ENCODE measurements at places on chromosomes 4 and X.
A peak's percentile ranks its signal among the peaks of the same experiment; 100 is the strongest.

DNA sequence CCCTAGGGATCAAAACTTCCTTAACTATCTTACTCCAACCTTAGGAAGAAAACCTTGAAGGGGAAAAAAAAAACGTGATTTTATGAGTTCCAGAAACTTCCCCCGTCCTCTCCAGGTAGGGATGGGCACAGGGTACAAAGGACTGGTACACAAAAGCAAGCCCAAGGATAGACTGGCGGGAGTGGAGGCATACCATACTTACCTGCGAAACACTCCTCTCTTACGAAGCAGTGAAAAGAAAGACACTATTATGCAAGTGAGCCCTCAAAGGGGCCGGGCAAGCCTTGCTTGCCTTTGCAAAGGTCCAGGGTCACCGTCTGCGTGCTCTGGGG, 651 bp downstream of the TSPAN6 start:
- DNase-seq, result no peak

DNA sequence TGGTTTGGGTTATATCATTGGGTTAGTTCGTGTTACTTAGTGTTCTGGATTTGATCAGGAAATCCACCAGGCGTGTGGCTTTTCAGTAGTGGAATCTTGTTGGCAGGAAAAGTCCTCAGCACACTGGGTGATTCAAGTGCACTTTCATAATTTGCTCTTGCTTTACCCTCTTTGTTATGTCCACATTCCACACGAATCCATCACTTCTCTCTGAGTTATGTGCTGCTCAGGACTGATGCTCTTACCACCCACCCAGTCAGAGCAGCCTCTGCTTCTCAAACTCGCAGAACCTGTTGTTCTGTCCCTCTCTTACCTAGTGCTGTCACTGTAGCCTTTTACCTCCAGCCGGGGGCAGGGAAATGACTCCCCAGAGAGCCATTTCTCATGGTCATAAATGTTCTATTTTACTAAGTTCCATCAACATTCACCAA, 37.2 kb upstream of the SCRG1 start:
- no peak for DNase-seq

GRCh38 chrX:79146640-79147390, 2.3 kb downstream of the GPR174 start:
- DNase-seq, result no peak

GRCh38 chrX:2635342-2635741, 55.8 kb upstream of the CD99 start:
- no peak for DNase-seq

DNA sequence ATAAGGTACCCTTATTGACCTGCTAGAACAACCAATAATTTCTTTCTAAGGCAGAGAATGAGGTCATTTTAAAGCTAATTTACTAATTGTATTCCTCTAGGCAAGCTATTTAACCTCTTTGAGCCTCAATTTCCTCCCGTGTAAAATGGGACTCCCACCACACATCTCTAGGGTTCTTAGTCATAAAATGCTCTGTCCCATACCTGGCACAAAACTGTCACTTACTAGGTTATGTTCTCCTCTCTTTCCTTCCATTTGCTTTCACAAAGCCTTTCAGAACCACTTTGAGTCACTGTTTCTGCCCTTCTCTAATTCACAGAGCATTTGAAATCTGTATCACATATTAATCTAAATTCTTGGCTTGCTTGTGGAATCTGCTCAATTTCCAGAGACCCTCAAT, 2.4 kb upstream of the GPR82 start:
- no peak for DNase-seq

GRCh38 chrX:9581771-9582385, 117.0 kb downstream of the TBL1X start:
- DNase-seq, result no peak

- DNase-seq, result no peak
Observed at GRCh38 chrX:71396576-71396975, 30.4 kb downstream of the TAF1 start.

DNA sequence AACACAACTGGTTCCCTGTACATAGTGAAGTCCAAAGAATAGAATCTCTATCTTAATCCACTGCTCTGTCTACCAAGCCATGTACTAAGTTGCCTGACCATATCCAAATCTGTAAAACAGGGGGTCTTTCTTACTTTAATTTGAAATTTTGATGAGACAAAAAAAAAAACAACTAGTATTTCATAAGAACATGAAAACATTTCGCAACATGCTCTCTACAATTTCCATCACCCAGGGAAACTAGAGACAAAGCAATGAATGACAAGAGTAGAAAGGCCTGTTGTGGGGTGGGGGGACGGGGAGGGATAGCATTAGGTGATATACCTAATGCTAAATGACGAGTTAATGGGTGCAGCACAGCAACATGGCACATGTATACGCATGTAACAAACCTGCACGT, 279.9 kb downstream of the PPP3CA start:
- no peak for DNase-seq

DNA sequence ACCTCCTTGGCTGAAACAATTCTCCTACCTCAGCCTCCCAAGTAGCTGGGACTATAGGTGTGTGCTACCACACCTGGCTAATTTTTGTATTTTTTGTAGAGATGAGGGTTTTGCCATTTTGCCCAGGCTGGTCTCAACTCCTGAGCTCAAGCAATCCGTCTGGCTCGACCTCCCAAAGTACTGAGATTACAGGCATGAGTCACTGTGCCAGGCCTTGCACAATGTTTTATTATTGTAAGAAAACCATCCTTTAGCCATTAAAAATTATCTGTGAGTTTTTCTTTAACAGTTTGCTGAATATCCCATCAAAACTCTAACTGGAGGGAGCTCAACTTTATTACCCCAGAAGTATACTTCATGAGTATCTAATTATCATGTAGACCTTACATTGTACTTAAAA, 900.3 kb downstream of the PCDH7 start:
- no peak for DNase-seq

GRCh38 chr4:170025523-170026252, 507 bp downstream of the MFAP3L start:
- peak; percentile 24 for DNase-seq

DNA sequence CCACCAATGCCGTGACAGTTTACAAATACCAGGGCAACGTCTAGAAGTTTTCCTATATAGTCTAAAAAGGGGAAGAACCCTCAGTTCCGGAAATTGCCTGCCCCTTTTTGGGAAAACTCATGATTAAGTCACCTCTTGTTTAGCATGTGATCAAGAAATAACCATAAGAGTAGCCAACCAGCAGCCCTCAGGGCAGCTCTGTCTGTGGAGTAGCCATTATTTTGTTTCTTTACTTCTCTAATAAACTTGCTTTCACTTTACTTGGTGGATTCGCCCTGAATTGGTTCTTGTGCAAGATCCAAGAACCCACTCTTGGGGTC, 20.0 kb upstream of the HOPX start:
- no peak for DNase-seq

DNA sequence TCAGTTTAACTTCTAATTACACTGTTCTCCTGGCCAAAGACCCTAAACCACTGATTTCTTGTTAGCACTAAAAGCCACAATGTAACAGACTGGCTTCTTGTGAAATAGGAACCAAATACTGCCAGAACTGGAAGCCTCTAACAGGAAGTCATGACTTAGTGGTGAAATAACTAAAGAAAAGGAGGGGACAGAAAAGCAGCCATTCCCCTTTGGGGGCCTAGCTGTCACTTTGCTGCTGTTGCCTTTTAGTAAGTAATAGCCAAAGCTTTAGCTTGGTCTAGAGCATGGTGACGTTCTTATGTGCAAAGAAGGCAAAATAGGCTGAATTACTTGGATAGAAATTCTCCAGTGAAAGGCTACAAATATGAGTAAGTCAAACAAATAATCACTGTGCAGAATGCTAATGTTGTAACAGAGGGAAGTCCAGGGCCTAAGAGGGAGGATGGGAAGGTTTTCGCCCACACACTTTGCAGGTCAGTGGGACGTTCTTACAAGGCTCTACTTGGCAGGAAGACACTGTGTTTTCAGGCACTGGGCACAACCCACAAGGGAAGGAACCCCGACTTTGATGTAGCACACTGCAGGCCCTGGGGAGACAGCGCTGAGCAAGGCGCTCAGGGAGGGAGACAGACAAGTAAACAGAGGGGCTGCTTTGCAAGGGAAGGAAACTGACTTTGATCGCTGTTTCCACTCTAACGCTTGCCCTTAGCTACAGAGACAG, 16.7 kb downstream of the GAB3 start:
- no peak for DNase-seq

DNA sequence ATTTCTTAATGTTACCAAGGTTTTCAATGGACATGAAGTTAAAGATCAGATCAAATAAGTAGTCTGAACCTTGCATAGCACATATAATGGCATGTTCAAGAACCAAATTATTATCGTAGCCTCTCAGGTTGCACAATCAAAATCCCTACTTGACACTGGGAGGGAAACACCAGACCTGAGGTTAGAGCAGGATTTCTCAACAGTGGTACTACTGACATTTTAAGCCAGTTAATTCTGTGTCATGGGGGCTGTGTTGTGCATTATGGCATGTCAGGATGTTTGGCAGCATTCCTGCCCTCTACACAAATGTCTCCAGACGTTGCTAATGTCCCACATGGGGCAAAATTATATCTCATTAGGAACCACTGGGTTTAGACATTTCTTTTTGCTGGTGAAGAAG, 20.8 kb downstream of the RLIM start:
- DNase-seq, result no peak

- DNase-seq, result no peak
Observed at GRCh38 chr4:151671541-151672059, 89.2 kb downstream of the GATB start.

GRCh38 chr4:172356016-172356415, 542.8 kb downstream of the GALNTL6 start:
- DNase-seq, result no peak

DNA sequence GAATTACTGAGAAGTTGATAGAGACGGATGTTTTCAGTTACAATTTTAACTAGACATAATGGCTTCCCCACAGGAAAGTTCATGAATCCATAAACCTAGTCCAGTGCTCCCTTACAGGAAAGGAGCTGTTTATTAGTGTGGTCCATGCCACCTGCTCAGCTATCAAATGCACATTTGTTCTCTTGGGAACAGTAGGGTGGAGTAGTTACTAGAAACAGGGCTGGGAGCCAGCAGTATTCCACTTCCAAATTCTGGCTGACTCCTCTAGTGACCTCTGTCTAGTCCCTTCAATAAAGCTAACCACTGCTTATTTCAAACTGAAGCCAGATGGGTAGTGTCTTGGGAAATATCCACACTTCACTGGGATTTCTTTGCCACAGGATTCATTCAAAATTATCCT, 88.4 kb upstream of the TLL1 start:
- DNase-seq, result no peak

DNA sequence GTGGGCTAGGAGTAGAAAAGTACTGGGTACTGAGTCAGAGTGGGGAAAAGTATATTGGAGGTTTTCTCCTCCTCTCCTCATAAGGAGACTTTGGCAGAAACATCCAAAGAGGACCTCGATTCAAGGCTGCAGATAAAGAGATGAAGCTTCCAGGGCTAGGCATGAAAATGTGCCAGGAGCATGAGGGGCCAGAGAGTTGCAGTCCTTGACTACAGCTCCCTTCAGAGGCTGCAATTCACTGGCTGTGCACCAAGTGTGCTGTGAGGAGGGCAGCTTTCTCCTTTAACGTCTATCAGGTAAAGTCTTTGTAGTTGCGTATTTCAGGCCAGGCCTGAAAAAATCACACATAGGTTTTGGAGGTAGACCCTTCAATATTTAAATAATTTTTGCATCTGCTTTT, 174.9 kb upstream of the VEGFC start:
- no peak for DNase-seq

- no peak for DNase-seq
Observed at GRCh38 chr4:13920901-13921300, 293.4 kb upstream of the BOD1L1 start.

- DNase-seq, result no peak
Observed at GRCh38 chr4:176032454-176032853, 33.2 kb upstream of the WDR17 start.

DNA sequence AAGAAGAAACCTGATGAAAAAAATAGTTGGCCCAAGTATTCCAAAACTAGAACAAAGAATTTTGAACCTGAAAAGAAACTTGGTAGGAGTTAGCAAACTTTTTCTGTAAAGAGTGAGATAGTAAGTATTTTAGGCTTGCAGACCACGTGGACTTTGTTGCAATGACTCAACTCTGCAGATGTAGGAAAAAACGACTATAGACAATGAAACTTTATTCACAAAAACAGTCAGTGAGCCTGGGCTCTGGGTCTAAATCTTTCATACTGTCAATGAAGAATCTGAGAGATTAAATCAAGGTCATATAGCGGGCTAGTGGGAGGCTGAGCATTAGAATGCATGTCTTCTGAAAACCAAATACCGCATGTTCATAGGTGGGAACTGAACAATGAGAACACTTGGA, 23.0 kb downstream of the SH3D19 start:
- no peak for DNase-seq

DNA sequence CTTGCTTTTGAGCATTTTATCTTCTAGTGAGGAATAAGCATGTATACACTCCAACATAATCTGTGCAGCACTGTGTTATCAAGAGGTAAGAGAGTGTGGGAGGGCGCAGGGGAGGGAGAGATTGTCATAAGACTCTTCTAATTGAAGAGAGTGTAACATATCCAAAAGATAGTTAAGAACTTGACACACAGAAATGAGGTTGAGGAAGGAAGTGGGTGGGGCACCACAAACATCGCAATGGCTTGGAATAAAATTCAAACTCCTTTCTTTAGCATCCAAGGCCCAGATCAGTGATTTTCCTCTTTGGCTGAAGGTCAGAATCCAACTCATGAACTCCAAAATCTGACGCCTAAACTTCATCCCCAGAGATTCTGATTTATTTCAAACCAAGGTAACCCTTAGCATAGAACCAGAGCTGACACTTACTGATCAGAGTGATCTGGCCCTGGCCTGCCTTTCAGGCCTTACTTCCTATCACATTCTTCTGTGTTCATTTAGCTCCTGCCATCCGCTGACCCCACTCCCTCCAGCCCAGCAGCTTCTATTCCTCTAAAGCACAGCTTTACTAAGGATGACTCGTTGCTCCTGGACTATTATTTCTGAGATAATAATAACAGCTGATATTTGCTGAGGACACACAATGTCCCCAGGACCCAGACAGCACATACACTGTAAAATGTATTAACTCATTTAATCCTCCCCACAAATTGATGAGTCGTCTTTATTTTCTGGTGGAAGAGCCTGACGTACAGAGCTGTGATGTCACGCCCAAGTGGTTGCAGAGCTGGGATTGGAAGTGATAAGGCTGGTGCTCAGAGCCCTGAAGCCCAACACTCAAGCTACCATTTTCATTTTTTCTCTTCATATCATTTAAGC, 10.6 kb upstream of the CTSO start:
- no peak for DNase-seq

- no peak for DNase-seq
Observed at GRCh38 chr4:163592212-163592611, 97.7 kb downstream of the TMA16 start.

- no peak for DNase-seq
Observed at GRCh38 chrX:73817393-73818199, 254.6 kb downstream of the CHIC1 start.

GRCh38 chr4:133474501-133474900, 325.4 kb downstream of the PCDH10 start:
- no peak for DNase-seq

- DNase-seq, result no peak
Observed at GRCh38 chr4:123453061-123453680, 56.6 kb downstream of the SPRY1 start.

GRCh38 chr4:170122252-170122651, 32.5 kb upstream of the AADAT start:
- DNase-seq, result no peak
